ENCODE measurements at places on chromosomes 3 and 15.

DNA sequence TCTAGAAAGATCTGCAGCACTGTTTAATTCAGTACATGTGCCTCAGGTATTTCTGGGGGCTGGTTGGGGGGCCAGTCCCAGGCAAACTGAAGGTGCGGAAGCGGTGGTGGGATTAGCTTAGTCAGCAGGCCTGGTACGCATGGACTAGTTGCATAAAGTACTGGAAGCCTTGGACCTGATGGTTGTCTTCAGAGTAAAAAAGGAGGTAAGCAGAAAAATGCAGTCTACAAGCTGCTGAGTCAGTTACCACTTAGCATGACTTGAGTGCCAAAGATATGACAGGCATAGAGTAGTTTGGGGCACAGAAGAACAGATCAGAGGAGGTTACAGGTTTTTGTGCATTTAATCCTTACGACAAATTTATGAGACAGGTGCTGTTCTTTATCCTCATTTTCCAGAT lies 19.9 kb upstream of the GOLGA8J start:
- peak overlapping the region; percentile 22 for H3K27ac ChIP-seq
- H3K4me3 ChIP-seq = peak overlapping the region; percentile 45
- H3K4me1 ChIP-seq = peaks cover 37% of the 10 kb centered on the region
- DNase-seq = peak; percentile 19
- H3K36me3 ChIP-seq = 0 out of 2 replicates have a peak, but pooled peaks cover 1% of the 10 kb centered on the region

DNA sequence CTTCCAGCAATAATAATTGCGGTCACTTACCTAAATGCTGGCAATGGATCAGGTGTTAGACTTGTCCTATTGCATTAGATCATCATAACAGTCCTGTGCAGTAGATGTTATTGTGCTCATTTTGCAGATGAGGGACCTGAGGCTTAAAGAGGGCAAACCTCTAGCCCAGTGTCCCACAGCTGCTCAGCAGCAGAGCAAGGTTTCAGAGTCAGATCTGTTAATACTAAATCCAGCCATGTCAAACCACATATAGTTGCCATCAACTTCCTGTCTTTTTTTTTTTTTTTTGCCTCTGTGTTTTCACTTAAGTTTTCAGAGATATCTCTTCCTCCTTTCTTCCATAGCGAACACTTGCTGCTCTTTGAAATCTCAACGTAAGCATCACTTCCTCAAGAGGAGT lies 12.1 kb downstream of the FEZF2 start:
- DNase-seq = no peak
- no peak overlapping the region for H3K27ac ChIP-seq
- H3K36me3 ChIP-seq = no peaks in the 10 kb centered on the region
- H3K4me3 ChIP-seq = no peak overlapping the region
- no peaks in the 10 kb centered on the region for H3K4me1 ChIP-seq

- no peak overlapping the region for H3K4me3 ChIP-seq
- no peak overlapping the region for H3K27ac ChIP-seq
- peaks cover 7% of the 10 kb centered on the region for H3K36me3 ChIP-seq
- peaks cover 3% of the 10 kb centered on the region for H3K27me3 ChIP-seq
- peaks cover 7% of the 10 kb centered on the region for H3K4me1 ChIP-seq
Observed at GRCh38 chr3:126422571-126423091, 27.9 kb downstream of the CFAP100 start.

GRCh38 chr3:119817583-119818363 lies 35.9 kb downstream of the NR1I2 start:
- no peak overlapping the region for H3K27ac ChIP-seq
- H3K36me3 ChIP-seq = no peaks in the 10 kb centered on the region
- peaks cover 5% of the 10 kb centered on the region for H3K4me1 ChIP-seq
- DNase-seq = no peak
- H3K4me3 ChIP-seq = no peak overlapping the region

- peaks cover 20% of the 10 kb centered on the region for H3K4me1 ChIP-seq
- no peak overlapping the region for H3K27ac ChIP-seq
- peaks cover 16% of the 10 kb centered on the region for H3K36me3 ChIP-seq
- no peak for DNase-seq
Observed at GRCh38 chr15:31385736-31386135, 59.1 kb downstream of the KLF13 start.

DNA sequence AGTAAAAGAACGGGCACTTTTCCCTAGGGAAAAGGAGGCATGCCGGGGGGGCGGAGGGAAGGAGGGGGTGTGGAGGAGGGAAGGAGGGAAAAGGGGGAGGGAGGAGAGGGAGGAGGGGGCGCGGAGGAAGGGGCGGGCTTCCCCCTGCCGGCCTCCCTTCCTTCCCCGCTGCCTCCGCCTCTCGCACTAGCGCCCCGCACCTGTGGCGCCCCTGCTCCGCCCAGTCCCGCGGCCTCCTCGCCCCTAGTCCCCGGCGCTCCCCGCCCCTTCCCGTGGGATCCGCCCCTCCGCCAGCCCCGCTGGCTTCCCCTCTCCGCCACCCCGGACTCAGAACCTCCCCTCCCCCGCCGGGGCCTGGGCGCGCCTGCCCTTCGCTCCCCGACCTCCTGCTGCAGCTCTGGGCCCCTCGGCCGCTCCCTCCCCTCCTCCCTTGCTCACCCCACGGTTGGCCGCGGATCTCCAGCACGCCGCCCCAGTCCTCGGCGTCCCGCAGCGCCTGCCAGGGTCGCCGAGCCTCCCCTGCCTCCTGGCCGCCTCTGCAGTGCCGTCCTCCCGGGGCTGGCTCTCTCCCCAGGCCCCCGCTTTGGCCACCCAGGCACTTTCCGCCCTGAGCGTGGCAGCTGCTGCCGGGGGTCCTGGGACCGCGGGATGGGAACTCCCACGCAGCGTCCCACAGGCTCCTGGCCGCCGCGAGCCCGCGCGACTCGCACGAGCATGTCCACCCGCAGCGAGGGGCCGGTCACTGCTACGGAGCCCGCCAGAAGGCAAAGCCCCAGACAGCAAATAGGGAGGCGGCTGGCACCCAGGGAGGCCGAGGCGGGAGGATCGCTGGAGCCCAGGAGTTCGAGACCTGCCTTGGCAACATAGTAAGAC lies 147.4 kb downstream of the TJP1 start:
- H3K27ac ChIP-seq = peak overlapping the region; percentile 49
- peak overlapping the region; percentile 82 for H3K4me3 ChIP-seq
- H3K27me3 ChIP-seq = no peaks in the 10 kb centered on the region
- DNase-seq = peak; percentile 29
- peaks cover 10% of the 10 kb centered on the region for H3K36me3 ChIP-seq

DNA sequence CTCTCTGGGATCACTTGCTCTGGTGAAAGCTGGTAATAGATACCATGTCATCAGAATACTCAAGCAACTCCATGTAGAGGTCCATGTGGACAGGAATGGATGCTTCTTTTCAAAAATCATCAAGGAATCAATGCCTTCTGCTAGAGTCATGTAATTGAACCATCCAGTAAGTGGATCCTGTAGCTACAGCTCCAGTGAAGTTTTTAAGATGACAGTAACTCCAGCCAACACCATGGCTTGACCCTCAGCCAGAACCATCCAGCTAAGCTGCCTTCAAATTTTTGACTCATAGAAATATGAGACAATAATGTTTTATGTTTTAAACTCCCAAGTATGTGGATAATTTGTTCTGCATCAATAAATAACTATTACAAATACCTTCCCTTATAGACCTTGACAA lies 923.7 kb downstream of the EPHA3 start:
- H3K4me3 ChIP-seq = no peak overlapping the region
- H3K27me3 ChIP-seq = no peaks in the 10 kb centered on the region
- DNase-seq = no peak
- H3K4me1 ChIP-seq = no peaks in the 10 kb centered on the region
- H3K27ac ChIP-seq = no peak overlapping the region

DNA sequence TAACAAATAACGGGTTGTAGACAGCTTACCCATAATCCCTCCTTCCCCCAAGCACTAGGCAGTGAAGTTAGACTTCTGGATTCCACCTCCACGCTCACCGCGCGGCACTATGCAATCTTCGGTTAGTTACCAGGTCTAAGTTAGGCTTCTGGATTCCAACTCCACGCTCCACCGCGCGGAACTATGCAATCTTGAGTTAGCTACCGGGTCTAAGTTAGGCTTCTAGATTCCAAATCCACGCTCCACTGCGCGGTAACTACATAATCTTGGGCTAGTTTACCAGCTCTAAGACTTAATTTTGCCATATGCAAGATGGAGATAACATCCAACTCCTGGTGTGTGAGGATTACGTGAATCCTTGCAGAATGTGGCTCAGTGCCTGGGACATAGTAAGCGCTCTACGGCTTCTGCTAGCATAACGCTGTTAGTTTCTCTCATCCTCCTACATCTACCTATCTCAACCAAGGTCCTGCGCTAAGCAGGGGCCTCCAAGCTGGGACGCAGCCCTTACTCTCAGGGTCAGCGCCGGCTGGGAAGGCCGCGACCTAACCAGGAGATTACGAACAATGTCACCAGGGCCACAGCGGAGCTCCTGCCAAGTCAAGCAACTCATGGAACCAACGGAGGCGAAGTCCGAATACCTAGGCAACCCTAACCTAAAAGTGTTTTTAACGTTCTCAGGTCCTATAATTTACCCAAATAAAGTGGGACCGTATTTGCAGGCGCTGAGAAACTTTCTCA lies 497 bp upstream of the RPLP1 start:
- peak; percentile 30 for DNase-seq
- H3K4me3 ChIP-seq = peak overlapping the region; percentile 98
- peaks cover 51% of the 10 kb centered on the region for H3K4me1 ChIP-seq
- peaks cover 5% of the 10 kb centered on the region for H3K27me3 ChIP-seq

DNA sequence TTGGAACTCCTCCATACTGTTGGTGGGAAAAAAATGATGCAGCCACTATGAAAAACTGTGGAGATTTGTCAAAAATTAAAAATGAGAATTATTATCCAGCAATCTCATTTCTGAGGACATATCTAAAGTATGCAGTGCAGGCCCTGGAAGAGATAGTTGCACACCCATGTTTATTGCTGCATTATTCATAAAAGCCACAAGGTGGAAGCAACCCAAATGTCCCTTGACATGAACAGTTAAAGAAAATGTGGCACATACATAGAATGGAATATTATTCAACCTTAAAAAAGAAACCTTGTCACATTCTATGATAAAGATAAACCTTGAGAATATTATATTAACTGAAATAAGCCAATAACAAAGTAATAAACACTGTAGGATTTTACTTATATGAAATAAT lies 80.9 kb upstream of the ARHGEF26 start:
- no peak overlapping the region for H3K4me3 ChIP-seq
- H3K36me3 ChIP-seq = no peaks in the 10 kb centered on the region
- H3K27me3 ChIP-seq = peaks cover 1% of the 10 kb centered on the region
- no peak overlapping the region for H3K27ac ChIP-seq
- no peak for DNase-seq

DNA sequence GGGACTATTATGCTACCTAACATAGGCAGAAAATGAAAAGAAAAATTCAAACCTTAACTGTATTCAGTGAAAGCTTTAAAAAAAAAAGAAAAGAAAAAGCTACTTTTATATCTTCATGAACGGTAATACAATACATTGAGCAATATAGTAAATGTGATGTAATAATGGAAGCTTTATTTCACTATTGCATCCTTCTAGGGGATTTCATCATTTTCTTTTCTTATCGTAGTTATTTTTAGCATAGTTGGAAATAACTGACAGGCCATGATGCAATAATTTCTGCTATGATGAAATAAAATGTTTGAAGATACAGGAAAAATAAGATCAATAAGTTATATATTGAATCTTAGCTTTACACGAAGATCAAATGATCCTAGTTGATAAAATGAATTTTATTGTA lies 40.3 kb upstream of the ZCWPW2 start:
- no peaks in the 10 kb centered on the region for H3K4me1 ChIP-seq
- no peaks in the 10 kb centered on the region for H3K27me3 ChIP-seq
- H3K36me3 ChIP-seq = no peaks in the 10 kb centered on the region
- no peak for DNase-seq

DNA sequence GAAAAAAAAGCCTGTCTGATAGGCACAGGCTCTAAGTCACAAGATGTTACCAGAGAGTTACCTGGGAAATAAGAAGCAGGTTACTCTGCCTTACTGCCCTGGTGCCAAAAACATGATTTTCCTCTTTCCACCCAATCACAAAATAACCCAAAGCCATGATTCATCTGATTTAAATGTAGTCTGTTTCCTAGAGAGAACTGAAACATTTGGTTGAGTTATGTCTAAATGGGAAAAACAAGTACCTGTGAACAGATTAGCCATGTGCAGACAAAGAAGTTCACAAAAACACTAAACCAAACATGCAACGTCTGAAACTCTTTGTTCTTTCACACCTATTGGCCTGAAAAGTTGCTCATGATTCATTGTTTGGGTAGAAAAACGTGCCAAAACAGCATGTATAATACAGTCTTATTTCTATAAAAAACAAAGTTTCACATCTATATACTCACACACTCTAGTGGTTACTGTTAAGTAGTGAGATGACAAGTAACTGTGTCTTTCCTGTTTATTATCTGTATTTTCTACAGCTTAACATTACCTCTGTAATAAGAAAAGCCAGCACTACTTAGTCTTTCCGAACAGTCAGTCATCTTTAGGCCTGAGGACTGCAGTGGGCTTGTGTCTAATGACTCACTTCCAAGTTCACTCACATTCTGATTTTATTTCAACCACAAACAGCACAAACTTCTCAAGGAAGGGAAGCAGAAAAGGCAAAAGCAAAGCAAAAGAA lies 30.2 kb downstream of the FAM174B start:
- peaks cover 22% of the 10 kb centered on the region for H3K4me1 ChIP-seq
- H3K27me3 ChIP-seq = peaks cover 3% of the 10 kb centered on the region
- H3K36me3 ChIP-seq = no peaks in the 10 kb centered on the region
- H3K27ac ChIP-seq = peak overlapping the region; percentile 72
- DNase-seq = peak; percentile 64

DNA sequence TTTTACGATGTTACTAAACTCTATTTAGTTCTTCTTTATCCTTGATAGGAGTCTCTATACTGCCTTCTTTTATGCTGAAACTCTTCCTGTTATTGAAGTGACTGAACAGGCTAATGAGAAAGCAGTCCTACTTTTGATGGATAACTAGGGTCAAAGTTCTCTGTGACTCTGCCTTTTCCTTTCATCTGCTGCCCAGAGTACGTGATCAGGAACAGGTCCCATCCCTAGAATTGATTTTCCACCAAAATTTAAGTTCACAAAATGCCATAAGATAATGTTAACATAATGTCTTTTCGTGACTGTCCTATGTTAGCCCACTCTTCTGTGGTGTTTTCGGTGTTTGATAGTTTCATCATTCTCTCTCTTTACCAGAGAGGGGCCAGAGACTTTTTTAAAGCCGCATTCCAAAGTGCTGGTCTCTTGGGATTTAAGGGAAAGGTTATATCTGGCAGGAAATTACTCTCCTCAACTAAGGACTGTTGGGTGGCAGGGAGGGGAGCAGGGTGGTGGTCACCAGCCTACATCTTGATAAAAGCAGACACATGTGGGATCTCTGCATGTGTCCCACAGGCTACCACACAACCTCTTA lies 50.3 kb upstream of the PLXND1 start:
- no peak overlapping the region for H3K27ac ChIP-seq
- no peak overlapping the region for H3K4me3 ChIP-seq
- H3K4me1 ChIP-seq = peaks cover 66% of the 10 kb centered on the region

Data from HFFc6 (cell line).